ENCODE measurements at places on chromosomes 1 and 21.

DNA sequence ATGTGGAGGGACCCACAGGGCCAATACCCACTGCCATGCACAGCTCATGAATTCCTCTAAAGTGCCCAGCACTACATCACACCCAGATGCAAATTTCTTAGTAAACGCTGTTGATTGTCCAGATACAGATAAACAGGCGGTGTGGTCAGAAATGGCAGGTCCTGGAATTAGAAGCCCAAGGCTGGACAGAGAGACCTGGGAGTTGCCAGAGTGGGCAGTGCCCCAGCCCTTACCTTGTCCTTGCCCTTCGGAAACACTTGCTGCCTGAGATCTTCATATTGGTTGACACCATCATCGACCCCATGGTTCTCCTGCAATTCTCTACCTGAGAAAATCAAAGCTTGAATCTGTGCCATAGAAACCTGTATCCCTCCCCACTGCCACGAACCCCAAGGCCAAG is 149.3 kb upstream of the ETV3 start:
- DNase-seq = no peak

GRCh38 chr1:24020025-24020424 is 39.9 kb upstream of the SRSF10 start:
- no peak for DNase-seq

GRCh38 chr1:54227891-54228310 is 27.9 kb downstream of the MRPL37 start:
- DNase-seq = no peak

DNA sequence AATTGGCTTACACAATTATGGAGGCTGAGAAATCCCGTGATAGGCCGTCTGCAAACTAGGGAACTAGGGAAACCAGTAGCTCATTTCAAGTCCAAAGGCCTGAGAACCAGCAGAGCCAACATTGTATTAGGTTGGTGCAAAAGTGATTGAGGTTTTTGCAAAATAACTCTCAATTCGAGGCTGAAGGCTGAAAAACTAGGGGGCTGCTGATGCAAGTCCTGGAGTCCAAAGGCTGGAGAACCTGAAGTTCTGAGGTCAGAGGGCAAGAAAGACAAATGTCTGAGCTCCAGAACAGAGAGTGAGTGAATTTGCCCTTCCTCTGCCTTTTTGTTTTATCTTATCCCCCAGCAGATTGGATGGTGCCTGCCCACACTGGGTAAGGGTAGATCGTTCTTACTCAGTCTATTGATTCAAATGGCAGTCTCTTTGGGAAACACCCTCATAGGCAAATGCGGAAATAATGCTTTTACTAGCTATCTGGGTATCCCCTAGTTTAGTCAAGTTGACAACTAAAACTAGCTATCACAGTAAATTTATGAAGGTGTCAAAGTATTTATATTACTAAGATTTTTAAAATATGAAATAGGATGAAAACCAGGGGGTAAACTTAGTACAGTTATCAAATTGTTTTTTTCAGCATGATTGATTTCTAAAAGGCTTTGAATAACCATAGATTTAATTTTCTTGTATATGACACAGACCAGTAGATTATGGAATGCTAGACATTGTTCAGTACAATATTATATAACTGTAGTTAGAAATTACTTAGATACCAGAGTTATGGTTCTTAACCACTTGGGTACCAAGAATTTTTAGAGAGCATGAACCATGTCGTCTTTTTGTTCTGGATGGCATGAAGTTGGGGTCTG is 15.4 kb downstream of the RABGAP1L start:
- no peak for DNase-seq

GRCh38 chr1:173863224-173864161 is 4.3 kb downstream of the GAS5 start:
- no peak for DNase-seq

DNA sequence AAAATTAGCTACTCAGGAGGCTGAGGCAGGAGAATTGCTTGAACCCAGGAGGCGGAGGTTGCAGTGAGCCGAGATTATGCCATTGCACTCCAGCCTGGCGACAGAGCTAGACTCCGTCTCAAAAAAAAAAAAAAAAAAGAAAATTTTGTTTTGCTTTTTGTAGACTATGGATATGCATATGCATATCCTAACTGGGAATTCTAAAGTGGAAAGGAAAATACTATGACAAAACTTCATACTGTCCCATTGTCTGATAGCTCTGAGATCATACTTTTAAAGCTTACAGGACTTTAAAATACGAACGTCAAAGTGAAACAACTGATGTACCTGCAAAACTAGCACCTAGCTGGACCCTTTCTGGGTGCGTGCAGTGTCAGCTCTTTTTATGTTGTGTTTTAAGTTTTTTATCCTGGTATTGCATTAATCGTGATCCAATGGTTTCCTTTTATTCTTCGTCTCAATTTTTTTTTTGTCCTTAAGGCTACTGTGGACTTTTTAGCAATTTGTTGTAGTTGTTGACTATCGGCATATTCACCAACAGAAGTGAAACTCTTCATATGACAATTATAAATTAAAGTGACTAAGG is 19.2 kb downstream of the SPRTN start:
- no peak for DNase-seq

DNA sequence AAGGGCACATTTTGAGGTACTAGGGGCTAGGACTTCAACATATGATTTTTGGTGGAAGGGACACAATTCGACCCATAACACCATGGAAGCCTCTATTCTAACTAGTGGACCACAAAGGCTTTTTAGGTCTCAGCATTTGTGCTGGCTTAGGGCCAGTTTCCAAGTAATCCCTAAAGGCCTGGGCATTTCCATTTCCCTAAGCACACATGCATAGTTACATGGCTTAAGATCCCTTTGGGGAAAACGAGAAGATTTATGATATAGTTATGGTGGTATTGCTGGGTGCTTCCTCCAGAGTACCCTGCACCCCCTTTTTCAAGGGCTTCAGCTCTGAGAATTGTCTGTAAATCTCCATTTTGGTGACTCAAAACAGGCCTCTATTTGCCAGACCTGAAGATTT is 28.2 kb upstream of the TMEM54 start:
- DNase-seq = no peak

DNA sequence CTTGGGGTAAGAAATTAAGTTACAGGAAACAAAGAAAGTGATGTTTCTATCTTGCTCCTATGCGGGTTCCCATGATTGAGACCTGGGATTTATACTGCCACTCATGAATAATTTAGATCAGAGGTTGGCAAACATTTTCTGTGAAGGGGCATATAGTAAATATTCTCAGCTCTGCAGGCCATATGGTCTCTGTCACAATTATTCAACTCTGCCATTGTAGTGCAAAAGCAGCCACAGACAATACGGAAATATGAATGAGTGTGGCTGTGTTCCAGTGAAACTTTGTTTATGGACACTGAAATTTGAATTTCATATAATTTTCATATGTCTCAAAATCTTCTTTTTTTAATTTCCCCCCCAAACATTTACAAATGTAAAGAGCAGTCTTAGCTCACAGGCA is 127.2 kb downstream of the FOXD2 start:
- DNase-seq = no peak

GRCh38 chr1:200034761-200035396 is 7.4 kb downstream of the NR5A2 start:
- peak; percentile 63 for DNase-seq

- no peak for DNase-seq
Measured at GRCh38 chr1:45793942-45794604, 9.3 kb upstream of the MAST2 start.

- DNase-seq = peak; percentile 4
Measured at GRCh38 chr1:188128761-188129160, 1300.0 kb downstream of the PLA2G4A start.

- no peak for DNase-seq
Measured at GRCh38 chr1:47223921-47224675, 7.9 kb downstream of the TAL1 start.

DNA sequence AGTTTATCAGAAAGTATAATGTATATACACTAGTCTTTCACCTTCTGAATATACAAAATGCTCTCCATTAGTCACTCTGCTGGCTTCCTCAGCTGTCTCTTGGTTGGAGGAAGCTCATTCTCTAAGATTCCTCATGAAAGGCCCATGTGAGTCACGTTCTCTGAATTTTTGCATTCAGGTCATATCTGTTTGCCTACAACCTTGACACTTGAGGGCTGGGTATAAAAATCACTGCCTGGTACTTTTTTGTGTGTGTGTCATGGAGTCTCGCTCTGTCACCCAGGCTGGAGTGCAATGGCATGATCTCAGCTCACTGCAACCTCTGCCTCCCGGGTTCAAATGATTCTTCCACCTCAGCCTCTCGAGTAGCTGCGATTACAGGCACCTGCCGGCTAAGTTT is 2.8 kb upstream of the GALNT2 start:
- DNase-seq = no peak

DNA sequence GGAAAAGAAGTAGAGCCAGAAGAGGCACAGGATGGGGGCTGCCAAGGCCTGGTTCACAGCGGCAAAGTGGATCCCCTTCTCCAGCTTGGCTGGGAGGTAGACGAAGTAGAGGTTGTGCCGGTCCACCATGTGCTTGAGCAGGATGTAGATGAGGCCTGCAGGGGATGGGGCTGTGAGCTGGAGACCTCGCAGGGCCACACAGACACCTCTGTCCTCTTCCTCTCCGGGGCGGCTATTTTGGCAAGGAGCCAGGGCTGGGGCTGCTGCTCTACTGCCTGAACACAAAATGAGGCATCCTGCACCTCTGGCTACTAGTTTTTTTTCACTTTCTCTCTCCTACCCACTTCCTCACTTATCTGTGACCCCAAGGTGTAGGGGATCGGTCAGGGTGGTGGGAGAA is 32.3 kb downstream of the TMEM63A start:
- DNase-seq = no peak

DNA sequence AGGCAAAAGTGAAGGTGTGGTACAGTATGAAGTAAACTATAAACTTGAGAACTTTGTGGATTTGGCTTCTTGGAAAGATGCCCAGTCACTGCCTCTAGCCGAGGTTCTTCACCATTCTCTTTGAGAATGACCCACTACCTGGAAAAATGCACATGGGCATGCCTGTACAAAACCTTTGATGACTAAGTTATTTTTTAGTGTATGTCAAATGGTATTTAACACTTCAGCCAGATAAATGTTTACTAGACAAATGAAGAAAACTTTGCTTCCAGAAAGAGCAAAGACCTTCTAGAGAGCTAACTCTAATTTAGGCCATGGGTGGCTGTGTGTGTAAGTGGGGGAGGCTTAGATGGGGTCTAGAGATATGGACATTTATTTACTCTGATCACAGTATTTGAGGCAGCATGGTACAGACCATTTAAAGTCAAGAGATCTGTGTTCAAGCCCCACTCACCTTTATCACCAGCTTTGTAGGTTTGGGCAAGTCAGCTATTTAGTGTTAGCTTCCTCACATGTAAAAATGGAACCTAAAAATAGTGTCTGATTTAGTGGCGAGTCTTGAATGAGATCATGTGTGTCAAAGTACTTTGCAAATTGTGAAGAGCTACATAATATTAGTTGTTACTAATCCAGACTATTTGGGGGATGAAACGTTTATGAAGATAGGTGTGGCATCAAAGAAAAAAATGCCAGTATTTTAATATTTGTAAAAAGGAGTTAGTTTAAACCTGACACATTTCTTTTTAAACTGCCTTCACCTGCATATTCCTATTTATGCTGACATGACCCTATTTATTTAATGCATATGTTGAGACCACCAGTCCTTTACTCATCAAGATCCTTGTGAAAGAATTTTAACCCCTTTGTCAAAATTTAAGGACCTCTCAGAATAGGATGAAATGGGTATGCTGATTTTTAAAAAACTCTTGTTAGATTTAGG is 20.2 kb downstream of the NFYC start:
- DNase-seq = no peak

- DNase-seq = no peak
Measured at GRCh38 chr1:200659269-200659668, 10.4 kb downstream of the DDX59 start.

Data from iPS-NIHi11 (cell line).